ENCODE measurements at places on chromosomes 12 and 14.
A peak's percentile ranks its signal among the peaks of the same experiment; 100 is the strongest.

GRCh38 chr12:106919910-106920544 lies 35.7 kb upstream of the TMEM263 start:
- DNase-seq, result peak; percentile 46

DNA sequence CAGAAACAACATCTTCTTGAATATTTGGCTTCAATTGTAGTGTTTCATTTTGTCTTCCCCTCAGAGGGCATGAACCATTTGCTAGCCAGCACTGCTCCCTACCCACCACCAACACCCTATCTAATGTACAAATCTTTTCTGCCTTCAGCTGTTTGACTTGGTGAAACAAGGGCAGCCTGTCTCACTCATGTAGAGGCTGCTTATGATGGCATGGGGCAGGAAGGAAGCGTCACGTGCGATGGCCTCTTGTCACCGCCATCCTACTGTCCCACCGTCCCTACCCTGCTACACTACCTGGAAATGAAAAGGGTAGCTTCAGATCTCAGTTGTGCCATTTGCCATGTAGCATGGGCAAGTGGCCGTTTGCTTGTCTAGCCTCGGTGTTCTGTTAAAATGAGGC lies 29.9 kb upstream of the LRTM2 start:
- no peak for DNase-seq

DNA sequence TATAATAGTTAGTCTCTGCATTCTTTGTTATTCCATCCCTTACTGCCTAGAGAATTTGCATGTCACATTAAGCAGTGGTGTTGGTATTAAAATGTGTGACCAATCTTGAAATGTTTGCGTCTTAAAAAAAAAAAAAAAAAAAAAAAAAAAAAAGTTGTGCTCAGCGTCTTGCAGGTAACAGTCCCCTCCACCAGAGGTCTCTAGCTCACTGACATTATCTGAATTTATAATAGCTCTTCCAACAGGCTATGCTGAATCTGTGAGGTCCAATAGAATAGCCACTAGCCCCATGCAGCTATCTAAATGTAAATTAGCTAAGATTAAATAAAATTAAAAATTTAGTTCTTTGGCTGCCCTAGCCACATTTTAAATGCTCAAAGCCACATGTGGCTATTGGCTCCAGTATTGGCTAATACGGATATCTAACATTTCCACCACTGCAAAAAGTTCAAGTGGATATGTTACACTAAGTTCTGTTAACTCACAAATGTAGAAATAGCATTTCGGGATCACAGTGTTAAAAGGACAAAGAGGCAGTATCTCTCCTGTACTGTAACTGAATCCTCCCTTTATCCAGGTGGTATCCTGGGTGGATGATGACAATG lies 28.7 kb downstream of the NKX2-8 start:
- peak; percentile 29 for DNase-seq

DNA sequence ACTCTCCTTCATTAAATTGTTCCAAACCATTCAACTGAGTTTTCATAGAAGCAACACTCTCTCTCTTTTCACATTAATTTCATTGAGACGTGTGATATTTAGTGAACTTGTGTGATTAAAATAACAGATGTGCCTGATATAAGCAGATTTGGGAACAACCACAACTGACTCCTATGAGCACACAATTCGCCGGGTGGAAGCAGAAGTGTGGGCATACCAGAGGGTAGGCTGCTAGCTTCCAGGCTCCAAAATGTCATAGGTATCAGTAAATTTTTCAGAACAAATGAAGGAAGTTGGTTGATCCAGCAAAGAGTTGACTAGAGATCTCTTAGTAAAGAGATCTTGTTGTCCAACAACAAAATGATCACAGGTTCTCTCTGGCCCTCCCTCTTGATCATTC lies 429.7 kb downstream of the DPF3 start:
- no peak for DNase-seq

DNA sequence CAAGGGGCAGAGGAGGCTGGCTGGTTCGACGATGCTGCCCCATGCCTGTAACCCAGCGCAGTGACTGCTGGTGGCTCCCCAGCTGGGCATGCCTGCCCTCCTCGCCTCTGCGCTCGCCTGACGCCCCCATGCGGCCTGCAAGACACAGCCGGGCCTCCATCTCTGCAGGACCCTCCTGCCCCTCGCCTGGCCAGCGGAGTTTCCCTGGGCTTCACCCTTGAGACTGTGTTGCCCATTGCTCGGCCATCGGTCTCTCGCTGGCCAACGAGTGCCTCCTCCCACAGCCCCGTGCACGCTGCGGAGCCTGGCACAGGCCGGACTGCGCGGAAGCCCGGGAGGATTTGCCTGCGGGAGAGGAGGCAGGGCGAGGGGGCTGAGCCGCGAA lies 17.6 kb downstream of the ASPG start:
- DNase-seq, result no peak
